ENCODE measurements at places on chromosomes 11 and 22.

DNA sequence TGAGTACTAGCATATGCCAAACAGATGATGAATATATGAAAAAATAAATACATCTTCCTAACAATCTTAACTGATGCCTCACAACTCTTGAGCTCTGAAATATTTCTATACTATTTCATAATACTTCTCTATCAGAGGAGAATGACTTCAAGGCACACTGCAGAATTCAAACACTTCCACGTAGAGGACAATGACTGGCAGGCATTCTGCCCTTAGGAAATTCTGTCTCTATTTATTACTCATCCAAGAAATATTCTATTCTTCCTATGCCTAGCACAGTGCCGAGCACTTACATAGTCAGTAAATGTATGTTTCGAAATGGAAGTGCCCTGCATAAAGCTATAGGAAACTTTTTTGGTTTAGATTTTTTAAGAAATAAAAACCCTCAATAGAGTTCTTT, 809.1 kb downstream of the DLG2 start:
- DNase-seq, result no peak

DNA sequence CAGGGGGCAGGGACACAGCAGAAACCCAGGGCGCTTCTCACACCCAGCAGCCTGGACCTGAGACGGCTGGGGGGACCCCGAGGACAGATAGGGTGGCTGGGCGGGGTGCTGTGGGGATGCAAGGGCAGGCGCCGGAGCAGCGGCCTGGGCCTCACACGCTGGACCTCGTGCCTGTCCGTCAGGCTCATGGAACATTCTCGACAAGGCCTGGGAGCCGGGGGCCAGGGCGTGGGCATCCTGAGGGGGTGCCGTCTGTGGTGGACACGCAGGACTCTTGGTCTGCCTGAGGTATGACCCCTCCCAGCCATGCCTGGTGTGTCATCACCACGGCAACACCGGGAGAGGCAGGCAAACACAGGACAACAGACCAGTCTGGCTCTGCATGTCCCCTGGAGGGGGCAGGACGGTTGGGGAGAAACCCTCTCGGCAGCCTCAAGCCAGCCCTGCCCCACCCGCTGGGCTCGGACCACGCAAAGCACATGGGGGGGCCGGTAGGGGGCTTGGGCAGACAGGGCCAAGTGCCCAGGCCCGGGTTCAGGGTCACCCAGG, 21.4 kb downstream of the MRPL23 start:
- no peak for DNase-seq

DNA sequence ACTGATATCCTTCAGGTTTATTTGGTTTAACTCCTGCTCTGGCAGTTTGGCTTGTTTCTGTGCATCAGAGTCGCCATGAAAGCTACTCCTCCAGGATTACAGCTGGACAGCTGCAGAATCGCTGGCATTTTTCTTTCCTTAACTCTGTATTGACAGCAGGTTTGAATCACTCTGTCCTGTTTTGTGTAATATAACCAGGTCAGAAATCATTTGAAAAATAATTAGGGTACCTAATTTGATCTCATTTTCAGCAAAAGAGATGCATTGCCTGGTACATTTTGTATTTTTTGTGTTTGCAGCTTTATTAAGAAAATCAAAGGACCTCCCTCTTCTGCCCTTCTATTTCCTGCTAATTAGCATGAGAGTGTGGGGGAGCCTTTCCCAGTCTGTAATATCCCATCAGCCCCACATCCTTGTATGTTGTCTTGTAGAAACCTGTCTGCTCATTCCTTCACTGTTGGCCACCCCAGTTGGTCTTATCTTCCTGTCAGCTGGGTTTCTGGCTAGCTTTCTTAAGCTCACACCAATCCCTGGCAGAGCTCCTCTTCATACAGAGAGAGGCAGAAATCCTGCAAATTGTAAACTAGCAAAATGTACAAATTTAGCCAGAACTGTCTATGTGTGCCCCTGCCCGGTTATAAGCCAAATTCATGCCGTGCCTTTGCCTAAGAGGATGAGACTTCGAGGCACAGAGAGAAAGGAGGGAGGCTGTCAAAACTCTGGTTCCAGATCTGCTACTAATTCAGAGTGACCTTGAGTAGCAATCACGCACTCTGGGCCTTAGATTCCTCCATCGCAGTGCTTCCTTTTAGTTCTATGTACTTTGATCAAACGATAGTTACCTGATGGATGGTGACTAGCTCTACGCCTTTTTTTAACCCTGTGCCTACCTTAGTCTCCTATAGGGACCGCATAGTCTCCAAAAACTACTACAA, 200.6 kb downstream of the NAV2 start:
- no peak for DNase-seq

- no peak for DNase-seq
Observed at GRCh38 chr11:19955660-19956059, 204.6 kb downstream of the DBX1 start.

GRCh38 chr11:3824714-3825472, 15.9 kb downstream of the RHOG start:
- peak; percentile 62 for DNase-seq

GRCh38 chr22:30953206-30953605, 15.4 kb downstream of the MORC2 start:
- no peak for DNase-seq

DNA sequence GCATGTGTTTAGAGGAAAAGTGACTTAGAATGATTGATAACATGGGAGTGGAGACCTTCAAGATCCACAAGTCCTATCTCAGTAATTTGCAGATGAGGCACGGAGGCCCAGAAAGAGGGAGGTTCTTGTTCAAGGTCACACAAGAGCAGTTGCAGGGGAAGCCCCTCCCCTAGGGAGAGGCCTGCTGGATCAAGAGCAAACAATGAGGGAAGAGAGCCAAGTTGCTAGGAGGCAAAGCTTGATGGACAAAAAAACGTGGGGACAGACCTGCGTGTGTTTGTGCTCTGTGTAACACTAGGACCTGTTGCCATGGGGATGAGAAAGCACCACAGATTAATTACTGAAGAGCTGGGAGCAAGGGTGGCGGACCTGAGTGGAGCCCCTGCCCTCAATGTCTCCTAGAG, 6.4 kb upstream of the MFRP start:
- peak; percentile 78 for DNase-seq

GRCh38 chr11:25197515-25197914, 700.7 kb downstream of the LUZP2 start:
- DNase-seq, result no peak

DNA sequence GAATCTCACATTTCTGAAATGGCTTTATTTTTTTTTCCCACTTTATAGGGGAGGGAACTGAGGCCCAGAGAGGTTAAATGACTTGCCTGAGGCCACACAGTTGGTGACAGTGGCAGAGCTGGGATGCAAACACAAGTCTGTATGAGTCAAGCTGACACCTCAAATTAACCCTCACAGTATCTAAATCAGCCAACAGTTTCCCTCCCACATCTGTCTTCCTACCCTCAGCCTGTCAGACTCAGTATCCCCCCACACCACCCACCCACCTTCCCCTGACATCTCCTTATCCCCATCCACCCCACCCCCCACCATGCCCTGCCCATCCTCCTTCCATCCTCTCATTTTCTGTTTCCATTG, 95.2 kb downstream of the TP53I11 start:
- no peak for DNase-seq

GRCh38 chr11:1276041-1276790, 33.2 kb downstream of the TOLLIP start:
- DNase-seq, result no peak

DNA sequence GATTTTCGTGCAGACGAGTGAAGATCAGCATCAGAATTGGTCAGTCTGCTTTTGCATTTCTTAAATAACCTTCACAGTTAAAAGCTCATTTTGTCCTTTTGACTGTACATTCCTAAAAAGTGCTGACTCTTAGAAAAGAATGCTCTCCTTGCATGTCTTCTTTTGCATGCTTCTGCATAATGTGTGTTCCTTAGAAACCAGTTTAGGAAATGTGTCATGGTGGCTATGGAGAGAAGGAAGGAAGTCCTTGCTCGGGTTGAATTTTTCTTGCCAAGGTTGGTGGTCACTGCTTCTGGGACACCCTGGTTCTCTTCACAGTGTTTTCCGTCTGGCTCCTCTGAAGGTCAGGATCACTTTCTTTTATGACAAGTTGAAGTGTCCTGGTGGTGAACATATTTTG, 6.8 kb downstream of the AP2A2 start:
- no peak for DNase-seq

DNA sequence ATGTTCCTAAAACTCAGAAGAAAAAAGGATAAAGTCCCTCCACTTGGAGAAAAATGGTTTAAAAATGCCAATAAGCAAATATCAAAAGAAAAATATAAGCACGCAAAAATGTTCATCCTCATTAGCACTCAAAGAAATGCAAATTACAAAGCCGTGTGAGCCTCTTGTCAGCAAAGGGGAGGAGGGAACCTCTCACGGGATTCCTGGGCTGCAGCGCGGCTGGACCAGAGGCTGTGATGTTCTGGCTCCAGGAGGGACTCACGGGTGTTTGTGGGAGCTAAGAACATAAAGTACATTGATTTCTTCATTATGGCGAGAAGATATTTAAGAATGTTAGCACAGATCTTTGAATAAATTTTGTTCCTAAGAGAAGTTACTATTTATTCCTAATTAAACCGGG, 1451.2 kb downstream of the BRD1 start:
- DNase-seq, result no peak

- DNase-seq, result no peak
Observed at GRCh38 chr11:30350384-30350783, 27.5 kb downstream of the ARL14EP start.

GRCh38 chr11:8839957-8840945, 70.7 kb upstream of the AKIP1 start:
- no peak for DNase-seq

DNA sequence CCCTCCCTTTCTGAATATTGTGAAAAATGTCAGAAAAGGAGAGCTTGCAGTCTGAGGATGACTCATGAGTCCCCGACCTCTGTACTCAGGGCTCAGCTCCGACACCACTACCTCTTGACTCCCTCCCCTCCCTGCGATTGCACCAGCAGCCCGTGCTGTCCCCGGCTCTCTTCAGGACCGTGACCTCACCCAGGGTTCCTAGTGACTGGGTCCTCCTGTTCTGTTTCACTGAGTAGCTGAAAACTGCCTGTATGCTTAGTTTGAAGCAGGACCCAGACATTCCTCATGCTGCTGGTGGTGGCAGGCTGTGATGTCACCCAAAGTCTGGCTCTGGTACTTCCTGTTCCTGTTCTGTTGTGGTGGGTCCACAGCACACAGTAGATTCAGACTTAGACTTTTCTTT, 11.7 kb downstream of the PHRF1 start:
- no peak for DNase-seq

DNA sequence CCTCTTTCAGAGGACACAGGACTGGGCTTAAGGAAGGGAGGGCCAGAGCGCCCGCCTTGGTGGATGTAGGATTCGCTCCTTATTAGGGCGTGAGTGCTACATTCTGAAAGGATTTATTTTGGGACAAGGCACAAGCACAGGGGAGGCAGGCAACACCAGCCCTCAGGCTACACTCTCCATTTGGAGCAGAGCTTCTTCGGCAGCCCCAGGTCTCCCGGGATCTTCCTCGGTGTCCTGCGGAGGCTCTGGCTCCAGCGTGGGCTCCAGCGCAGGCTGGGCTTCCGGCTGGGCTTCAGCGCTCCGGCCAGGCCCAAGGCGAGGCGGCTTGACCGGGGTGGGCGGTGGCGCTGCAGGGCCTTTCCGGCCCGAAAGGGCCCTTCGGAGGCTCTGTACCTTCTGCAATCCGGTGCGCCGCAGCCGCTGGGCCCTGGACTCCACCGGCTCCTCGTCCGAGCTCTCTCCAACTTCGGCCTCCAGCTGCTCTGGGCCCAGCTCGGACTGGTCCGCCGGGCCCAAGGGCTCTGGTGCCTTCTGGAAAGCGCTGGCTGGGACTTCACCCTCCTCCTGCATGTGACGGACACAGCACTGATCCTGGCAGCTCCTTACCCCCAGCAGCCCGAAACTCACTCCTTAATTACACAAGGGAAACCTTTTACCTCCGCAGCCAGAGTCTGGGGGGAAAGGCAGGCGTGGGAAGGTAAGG, 1.1 kb downstream of the CAVIN3 start:
- DNase-seq, result no peak

- no peak for DNase-seq
Observed at GRCh38 chr11:5369789-5370188, 13.8 kb upstream of the OR51M1 start.

DNA sequence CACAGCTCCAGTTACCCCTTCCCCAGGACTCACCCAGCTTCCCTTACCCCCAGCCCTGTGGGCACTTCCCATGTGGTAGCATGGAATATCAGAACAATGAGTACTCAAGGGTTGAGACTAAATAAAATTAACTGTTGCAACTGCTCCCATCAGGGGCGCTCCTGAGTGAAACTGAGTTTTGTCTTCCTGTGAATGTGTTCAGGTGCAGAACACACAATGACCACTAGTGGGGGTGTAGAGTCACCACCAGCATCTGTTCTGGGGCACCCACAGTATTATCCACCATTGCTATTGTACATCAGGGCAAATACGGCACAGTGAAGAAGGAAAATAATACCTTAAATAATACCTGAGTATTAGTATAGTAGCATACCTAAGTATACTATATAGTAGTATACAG, 689.7 kb downstream of the TBC1D22A start:
- no peak for DNase-seq

- no peak for DNase-seq
Observed at GRCh38 chr22:42257386-42257785, 13.1 kb downstream of the TCF20 start.

DNA sequence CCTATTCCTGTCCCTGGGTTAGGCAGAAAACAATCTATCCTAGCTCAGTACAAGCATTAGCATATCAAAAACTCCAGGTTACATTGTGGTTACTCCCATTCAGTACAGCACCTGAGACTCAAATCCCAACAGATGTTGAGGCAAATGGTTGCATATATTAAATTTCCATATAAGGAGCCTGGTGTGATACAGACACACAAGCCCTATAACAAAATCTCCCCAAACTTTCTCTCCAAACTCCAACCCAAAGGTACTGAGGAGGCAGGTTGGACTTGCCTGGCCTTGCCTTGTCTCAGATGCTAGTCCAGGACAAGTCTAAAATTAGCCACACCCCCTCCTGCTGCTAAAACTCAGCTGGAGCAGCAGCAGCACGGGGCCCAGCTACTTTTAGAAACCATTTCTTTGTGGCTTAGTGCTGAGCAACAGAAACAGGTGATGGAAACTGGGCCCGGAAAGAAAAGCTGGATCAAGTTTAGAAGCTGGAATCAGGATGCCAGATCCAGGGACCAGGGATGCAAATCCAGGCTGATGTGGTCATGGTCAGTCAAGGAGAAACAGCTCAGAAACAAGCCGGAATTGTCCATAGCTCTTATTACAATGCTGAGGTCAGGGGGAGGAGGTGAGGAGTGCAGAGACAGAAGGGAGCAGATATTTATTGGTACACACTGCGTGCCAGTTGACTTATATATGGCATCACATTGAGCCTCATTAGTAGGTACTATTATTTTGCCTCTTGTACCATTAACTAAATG, 73.7 kb upstream of the AMOTL1 start:
- DNase-seq, result no peak

GRCh38 chr11:74332291-74332690, 20.9 kb upstream of the P4HA3 start:
- no peak for DNase-seq

GRCh38 chr11:19258641-19259230, 18.0 kb upstream of the E2F8 start:
- DNase-seq, result no peak

GRCh38 chr22:24066865-24067264, 55.8 kb downstream of the CABIN1 start:
- no peak for DNase-seq

- no peak for DNase-seq
Observed at GRCh38 chr11:17719938-17720795, 796 bp downstream of the MYOD1 start.

Measured in D341Med (cell line).